ENCODE measurements at places on chromosomes 12 and 14.
A peak's percentile ranks its signal among the peaks of the same experiment; 100 is the strongest.

DNA sequence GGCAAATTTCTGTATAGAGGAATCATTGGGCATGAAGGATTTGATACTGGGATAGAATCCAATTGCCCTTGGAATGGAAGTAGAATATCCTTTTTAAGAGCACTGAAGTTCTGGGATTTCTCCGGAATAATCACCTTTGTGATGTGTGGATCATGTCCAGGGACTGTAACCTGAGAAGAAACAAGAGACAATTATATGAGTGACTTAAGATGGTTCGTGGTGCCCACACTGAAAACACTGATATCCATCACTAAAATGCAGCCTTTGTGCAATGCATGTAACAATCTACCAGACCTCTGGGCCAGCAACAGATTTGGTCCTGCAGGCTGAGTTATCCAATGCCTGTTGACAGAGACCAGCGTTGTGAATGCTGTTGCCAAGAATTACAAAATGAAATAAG is 48.5 kb downstream of the MDM2 start:
- no peak for DNase-seq

DNA sequence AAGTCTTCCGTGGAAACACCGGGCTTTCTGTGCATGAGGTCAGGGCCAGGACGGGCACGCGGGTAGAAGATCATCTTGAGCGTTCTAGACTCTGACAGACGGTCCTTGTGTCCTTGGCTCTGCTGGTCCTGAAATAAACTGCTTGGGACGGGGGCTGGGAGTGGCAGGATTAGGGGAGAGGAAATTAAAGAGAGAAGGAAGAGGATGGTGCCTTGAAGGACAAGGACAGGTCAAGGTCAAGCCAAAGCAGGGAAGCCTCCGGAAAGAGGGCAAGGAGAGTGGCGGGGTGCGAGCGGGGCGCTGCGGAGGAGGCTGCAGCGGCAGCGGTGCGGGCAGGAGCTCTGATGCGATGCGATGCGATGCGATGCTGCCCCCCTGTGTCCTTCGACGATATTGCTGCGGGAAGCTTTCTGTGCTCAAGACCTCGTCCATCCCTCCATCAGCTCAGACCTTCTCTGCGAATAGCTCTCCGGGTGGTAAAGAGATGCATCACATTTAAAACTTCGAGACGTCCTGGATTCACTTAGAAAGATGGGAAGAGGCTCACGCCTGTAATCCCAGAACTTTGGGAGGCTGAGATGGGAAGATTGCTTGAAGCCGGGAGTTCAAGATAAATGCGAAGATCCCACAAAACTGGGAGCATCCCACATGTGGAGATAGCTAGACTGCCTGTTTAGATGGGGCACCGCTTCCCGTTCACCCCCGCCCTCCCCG is 110.1 kb upstream of the TMEM132D start:
- DNase-seq: peak; percentile 66

DNA sequence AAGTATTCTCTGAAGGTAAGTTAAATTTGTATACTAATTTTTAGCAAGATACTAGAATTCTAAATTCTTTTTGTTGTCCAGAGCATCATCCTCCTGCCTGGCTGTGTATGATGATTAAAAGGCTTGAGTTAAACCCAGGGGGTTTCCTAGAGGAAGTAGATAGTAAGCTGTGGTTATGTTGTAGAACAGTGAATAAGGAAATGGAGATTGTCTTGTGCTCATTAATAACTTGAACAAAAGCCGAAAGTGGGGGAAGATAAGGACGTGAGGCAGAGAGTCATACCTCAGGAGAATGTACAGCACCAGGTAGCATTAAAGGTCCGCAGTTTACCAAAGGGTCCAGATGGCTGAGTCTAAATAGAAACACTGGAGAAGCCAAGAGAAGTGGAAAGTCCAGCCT is 42.0 kb downstream of the CKB start:
- DNase-seq: no peak

DNA sequence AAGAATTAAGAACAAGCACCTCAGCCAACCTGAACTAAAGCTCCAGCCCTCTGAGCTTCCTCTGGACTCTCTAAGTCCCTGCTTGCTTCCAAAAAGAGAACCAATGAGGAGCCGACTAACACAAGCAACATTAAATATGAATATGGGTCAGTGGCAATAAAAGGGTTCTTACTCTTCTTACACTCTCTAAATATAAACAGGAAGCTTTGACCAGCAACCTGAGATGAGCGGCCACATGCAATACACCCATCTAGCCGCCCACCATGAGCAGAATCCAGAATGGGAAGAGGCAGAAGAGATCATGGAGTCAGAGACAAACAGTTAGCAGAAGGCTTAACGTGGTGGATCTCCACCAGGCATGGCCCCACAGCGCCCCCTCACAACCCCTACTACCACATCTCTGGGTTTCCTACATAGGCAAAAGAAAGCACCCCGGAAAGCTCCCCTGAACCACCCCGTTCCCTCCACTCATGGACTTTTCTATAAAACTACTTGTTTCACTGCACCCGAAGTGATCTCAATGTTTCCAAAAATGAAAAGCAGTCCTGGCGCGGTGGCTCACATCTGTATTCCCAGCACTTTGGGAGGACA is 59.4 kb downstream of the TTC7B start:
- no peak for DNase-seq

DNA sequence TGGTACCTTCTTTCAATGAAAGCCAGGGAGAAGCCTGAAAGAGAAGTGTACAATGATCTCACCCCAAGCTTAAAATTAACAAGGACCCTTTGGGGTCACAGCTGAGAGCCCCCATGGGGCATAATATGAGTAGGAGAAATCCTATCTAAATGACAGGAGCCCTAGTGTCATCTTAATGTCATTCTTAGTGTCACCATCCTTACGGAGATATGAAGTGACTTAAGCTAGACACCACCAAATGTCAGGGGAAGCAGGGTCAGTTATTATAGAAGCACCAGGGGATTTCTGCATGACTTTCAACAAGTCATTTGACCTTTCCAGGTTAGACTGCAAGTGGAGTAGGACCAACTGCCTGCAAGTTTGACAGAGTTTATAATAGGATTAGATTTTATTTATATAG is 28.9 kb upstream of the STON2 start:
- no peak for DNase-seq

- no peak for DNase-seq
These were observed 422.5 kb downstream of the NRXN3 start for GRCh38 chr14:78592616-78593219.

- no peak for DNase-seq
These were observed 19.9 kb downstream of the BDKRB2 start for GRCh38 chr14:96224480-96225096.

DNA sequence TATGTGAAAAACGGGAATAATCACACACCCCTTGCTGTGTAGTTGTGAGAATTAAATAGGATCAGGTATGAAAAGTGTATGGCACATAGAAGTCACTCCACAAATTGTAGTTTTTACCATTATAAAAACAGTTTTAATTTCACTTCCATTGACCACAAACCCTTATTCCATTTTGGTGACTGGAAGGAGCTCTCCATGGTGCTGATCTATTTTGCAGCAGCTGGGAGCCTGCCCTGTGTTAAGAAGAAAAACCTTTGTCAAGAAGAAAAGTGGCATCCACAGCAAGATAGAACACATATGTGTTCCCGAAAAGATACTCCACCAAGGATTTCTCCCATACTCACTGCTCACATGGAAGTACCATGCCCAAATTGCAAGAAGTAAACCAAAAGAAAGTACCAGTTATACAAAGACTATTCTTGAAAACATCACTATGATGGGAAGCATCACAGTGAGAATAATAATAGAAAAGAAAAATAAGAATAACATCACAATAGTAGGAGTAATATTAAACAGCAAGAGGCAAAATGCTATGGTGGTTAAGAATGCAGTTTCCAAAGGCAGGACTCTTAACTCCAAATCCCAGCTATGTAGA is 58.7 kb downstream of the TUNAR start:
- DNase-seq: no peak

Measured in amygdala (tissue), 56 donors.